Placental pericyte (primary cell): ENCODE measurements at places on chromosomes 5 and 9. TPM values are rescaled to one million over a fixed set of nuclear protein-coding genes. Genes with fewer than 3 reads are reported as not detected.

GRIN3A gene
- not detected in 2 replicates for total RNA-seq

TYRP1 gene
- total RNA-seq, result 1.4 and 13.8 TPM in 2 replicates

RAI14 gene
- total RNA-seq, result 295 and 337 TPM in 2 replicates

FAM169A gene
- under 0.01 and 0.57 TPM in 2 replicates for total RNA-seq

RETREG1 gene
- total RNA-seq, result 0.43 and 0.66 TPM in 2 replicates

NMUR2 gene
- under 0.01 TPM in 1 of 2 replicates, not detected in the other for total RNA-seq

MYORG gene
- total RNA-seq, result 0.22 and 1.4 TPM in 2 replicates

ARHGAP26 gene
- total RNA-seq, result 2.6 and 3.1 TPM in 2 replicates

SLC6A7 gene
- under 0.01 TPM in 1 of 2 replicates, not detected in the other for total RNA-seq

LCN12 gene
- 0.88 TPM in 1 of 2 replicates, not detected in the other for total RNA-seq

RBM18 gene
- total RNA-seq, result 11.0 and 11.2 TPM in 2 replicates

POLE3 gene
- total RNA-seq, result 23.0 and 73.6 TPM in 2 replicates
